ENCODE measurements at places on chromosomes 2 and 18.

DNA sequence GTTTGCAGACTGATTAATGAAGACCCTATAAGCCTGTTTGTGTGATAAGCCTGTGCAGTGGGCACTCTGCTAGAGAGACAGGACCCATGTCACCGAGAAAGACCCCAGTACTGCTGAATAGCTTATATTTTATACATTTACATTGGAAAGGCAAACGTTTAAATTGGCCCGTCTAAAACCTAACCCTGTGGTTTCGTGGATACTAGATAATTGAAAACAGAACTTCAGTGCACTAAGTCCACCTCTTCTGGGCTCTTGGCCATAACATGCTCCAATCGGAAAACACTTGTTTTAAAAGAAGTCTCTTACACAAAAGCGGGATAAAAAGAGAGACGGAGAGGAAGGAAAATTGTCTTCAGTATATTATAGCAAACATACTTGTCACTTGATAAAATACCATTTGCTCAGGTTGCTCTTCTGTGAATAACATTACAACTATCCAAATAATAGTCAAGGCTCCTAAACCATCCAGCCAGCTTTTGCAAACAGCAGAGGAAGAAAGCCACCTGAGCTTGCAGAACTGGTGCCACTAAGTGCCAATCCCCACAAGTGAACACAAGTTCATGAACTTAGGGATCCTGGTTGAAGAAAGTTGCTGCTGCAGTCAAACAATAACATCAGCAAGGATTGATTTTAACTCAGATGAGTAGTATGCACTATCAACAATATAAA, 218.4 kb upstream of the FN1 start:
- no peak for DNase-seq

GRCh38 chr2:237012577-237013267, 73.0 kb upstream of the COPS8 start:
- no peak for DNase-seq

- no peak for DNase-seq
These were observed 7.3 kb downstream of the INSIG2 start for GRCh38 chr2:118095610-118096009.

GRCh38 chr18:7974200-7974874, 407.2 kb downstream of the PTPRM start:
- no peak for DNase-seq

DNA sequence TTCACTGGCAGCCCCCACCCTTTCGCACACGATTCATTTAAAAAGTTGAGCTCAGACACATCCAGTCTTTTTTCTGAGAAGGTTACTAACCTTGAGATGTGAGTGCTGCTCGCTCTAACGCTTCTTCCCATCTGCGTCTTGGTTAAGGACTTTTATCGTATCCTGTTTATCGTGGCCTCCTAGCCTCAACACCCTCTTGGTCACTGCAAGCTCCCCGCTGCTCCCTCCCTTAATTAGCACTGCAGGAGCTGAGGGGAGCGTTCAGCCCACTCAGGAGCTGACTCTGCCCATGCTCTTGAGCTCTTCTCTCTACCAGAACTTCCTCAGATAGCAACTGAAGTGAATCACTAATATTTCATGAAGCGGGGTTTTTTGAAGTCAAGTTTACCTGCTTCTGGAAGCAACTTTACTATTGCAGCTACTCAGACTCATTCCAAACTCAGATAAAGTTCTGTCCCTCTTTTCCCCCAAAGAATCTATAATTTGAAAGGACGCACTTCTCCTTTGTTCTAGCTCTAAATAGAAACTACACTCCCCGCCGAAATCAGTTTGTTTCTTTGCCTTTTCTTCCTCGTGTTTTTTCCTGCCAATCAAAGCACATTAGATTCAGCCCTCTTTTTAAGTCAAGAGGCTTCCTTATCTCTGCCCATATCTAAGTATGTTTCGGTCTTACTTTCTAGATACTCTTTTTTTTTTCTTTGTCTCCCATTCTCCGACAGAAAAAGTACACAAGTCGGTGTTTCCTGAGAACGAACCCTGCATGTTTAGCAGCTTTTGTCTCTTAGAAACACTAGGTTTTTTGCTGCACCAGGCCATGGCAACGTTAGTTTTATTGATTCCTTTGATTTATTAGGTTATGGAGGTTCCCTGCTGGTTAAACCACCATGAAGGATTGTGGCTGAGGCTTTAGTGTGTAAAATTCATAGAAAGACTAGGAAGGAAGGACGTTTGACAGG, 9.3 kb upstream of the CD226 start:
- DNase-seq: peak; percentile 32

- no peak for DNase-seq
These were observed 111.7 kb downstream of the PARD3B start for GRCh38 chr2:204657024-204657423.

DNA sequence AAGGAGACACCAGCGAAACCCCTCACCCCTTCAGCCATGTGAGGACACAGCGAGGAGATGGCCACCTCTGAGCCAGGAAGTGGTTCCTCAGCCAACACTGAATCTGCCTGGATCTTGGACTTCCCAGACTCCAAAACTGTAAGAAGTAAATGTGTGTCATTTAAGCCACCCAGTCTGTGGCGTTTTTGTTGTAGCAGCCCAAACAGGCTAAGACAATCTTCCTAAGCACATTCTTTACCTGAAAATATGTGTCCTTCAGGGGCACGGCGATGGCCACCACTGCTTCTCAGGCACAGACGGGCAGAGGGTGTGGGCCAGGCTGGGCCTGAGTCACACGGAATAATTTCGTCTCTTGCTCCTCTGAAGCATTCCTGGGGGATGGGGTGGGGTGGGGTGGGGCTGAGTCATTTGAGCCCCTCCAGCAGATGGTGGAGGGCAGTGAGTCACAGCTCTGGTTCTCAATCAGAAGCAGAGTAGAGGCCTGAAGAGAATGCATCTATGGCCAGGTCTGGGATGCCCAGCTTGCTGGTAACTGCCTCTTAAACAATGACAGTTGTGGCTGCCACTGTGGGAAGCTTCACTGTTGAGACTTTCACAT, 142.4 kb downstream of the CAPN13 start:
- DNase-seq: no peak

DNA sequence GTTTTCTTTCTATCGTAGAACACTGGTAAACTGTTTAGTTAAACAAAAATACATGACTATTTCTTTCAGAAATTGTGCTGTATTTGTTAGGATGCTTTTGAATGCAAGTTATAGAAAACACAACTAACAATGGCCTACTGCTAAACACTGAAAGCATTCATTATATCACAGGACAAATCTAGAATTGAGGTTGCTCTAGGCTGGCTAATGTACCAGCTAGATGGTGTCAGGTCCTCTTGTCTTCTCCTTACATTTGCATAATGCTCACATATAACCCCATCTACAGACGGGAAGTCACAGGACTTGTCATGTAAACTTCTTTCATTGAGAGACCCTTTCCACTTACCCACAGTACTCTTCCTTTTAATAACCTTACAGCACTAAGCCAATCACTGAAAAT, 586.8 kb downstream of the DSC3 start:
- DNase-seq: no peak

GRCh38 chr2:172489681-172490080, 62.3 kb downstream of the ITGA6 start:
- DNase-seq: no peak

DNA sequence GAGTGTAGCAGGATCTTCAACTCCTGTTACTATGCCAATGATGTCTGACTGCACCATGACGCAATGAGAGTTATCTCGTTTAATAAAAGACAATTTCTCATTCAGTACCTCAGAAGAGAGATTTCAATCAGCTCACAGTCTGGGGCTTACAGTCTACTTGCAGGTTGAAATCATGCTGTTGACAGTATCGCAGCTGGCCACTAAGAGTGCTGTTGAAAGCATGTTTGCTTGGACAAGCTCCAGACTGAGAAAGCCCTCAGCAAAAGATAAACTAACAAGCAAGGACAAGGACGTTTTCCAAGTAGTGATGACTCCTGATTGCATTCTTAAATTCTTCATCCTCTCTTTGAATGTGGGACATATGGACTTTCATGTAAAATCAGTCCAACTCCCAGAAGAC, 145.2 kb upstream of the SYT4 start:
- DNase-seq: no peak

DNA sequence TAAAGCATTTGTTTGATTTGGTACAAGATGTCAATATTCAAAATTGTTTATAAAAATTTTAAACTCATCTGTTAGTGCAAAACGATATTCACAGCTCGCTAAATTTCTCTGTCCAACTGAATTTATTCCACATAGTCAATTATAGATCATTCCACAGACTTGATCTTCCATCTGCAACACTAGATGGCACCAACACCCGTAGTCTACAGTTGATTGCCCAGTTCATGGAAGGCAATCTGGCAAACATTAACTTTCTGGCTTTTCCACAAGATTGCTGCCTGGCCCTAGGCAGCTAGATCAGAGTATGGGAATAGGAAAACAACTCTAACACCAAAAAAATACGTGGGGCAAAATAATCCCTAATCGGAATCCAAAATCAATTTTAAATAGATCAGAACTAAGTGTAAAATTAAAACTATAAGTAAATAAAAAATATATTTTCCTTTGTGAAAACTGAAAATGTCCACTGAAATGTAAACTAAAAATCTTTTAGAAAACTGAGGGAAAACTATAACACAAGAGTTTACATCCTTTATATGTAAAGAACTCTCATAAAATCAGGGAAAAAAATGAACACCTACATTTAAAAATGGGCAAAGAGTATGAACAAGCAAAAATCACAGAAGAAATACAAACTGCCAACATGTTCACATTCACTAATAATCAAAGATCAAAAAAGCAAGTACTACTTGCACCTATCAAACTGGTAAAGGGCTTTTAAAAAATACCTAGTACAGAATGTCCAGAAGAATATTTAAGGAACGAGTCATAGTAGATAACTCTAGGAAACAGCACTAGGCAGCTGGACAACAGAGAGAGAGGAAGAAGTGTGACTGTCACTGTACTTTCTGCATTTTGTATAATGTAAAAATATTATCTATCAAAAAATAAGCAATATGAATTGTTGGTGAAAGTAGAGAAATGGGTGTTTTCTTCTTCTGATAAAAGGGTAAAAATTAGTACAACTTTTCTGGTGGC, 35.0 kb downstream of the RTN4 start:
- DNase-seq: peak; percentile 39

- DNase-seq: no peak
These were observed 72.5 kb upstream of the CYP26B1 start for GRCh38 chr2:72220170-72220569.

- DNase-seq: no peak
These were observed 12.0 kb downstream of the ARHGEF4 start for GRCh38 chr2:130848526-130849210.

GRCh38 chr2:28334527-28334894, 58.1 kb upstream of the FOSL2 start:
- DNase-seq: no peak

- no peak for DNase-seq
These were observed 66.1 kb downstream of the ASB1 start for GRCh38 chr2:238492840-238493239.

- no peak for DNase-seq
These were observed 173.0 kb downstream of the CTIF start for GRCh38 chr18:48711651-48712486.

GRCh38 chr18:56696966-56697365, 45.8 kb downstream of the WDR7 start:
- DNase-seq: no peak

- no peak for DNase-seq
These were observed 633 bp downstream of the BCL2 start for GRCh38 chr18:63318889-63319382.

- no peak for DNase-seq
These were observed 973.8 kb upstream of the CELF4 start for GRCh38 chr18:38539371-38539770.

DNA sequence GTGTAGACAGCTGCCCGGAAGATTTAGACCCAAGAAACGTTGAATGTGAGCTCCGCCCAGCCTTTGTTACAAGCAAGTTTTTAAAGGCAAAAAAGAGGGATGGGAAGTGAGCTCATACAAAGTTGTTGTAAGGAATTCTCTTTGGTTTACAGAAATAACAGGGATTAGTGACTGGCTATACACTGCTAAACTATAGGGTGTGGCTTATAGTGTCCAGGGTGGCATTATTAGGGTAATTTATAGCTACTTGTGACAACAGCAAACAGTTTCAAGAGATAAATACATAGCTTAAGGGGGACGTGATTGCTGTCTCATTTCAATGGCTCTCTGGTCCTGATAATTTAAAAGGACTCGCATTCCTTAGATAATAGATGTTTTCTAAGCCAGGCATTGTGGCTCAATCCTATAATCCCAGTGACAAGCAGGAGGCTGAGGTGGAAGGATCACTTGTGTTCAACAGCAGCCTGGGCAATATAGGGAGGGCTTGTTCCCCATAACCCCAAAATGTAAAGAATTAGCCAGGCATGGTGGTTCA, 66.5 kb upstream of the TGIF1 start:
- no peak for DNase-seq
